ENCODE measurements at places on chromosomes 1 and 21.

DNA sequence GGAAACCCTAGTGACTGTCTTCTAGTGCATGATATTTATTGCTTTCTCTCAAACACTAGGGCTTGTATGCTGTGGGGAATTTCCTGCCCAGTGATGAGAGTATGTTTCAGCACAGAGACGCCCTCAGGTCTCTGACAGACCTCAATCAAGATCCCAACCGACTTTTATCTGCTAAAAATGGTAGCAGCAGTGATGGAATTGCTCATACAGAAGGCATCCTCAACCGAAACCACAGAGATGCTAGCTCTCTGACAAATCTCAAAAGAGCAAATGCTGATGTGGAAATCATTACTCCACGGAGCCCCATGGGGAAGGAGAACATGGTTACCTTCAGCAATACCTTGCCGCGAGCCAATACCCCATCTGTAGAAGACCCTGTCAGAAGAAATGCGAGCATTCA lies 41.3 kb downstream of the PLPPR4 start:
- no peak for DNase-seq

GRCh38 chr1:7960867-7961215 lies 670 bp upstream of the PARK7 start:
- DNase-seq, result no peak

DNA sequence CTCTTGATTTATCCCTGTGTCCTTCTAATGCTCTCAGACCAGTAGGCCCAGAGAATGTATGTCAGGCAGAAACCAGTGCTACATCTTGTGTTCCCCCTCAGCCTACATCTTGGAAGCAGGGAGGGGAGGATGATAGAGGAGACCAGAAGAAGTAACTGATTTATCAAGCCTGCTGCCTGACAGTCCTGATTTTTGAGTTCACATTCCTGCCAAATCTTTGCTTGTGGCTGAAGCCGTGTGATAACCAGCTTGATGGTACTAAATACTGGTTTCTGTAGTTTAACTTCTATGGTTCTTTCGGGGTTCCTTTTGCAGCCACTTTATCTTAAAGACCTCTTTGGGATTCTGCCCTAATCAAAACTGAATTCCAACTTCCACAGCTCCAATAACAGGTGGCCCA lies 59.7 kb upstream of the WDR26 start:
- no peak for DNase-seq

DNA sequence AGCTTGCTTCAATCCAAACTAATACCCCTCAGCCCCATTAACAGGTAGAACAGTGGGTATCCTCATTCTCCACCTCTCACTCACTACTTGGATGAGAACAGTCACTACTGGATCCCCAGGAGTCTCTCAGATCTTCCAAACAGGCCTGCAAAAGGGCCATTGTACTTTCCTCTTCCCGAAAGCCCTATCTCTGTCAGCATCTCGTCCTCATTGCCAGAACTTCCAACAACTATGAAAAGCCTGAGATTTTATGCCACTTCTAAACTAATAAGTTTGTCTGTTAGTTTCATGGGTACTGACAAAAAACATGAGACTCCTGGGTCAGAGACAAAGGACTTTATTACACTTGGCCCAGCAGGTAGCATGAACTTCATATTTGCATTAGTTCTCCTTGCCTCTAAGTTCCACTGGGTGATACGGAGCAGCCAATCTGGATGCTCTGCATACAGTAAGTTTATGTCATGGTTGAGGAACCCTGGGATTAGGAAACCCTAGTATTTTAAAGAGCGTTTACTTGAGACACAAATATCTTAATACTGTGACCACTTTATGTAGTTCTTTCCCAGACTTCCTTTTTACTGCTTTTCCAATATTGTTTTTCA lies 38.1 kb downstream of the VANGL2 start:
- no peak for DNase-seq

GRCh38 chr21:22871692-22872091 lies 1873.5 kb downstream of the NCAM2 start:
- DNase-seq, result no peak

DNA sequence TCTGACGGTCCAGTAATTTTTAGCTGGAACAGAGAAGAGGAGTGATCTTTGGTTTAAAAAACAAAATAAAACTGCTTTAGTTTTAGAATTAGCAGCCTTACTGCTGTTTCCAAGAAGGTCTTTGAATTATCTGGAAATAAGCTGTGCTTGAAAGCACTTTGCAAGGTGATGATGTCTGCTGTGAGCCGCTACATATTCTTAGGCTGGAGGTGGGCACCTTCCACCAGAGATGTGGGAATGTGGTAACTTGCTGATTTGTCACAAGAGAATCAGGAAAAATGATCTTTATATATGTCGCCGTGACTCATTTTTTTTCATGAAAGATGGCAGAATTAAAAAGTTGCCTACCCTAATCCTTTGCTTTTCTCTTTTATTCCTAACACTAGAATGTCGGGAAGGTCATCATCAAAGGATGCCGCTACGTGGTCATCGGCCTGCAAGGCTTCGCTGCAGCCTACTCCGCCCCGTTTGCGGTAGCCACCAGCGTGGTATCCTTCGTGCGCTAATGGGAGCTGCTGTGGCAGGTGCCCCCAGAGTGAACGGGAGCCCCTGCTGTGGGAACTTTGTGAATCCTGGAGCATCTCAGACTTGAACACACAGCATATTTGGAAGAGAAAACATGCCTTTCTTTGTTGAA lies 6.2 kb downstream of the C1orf115 start:
- no peak for DNase-seq

DNA sequence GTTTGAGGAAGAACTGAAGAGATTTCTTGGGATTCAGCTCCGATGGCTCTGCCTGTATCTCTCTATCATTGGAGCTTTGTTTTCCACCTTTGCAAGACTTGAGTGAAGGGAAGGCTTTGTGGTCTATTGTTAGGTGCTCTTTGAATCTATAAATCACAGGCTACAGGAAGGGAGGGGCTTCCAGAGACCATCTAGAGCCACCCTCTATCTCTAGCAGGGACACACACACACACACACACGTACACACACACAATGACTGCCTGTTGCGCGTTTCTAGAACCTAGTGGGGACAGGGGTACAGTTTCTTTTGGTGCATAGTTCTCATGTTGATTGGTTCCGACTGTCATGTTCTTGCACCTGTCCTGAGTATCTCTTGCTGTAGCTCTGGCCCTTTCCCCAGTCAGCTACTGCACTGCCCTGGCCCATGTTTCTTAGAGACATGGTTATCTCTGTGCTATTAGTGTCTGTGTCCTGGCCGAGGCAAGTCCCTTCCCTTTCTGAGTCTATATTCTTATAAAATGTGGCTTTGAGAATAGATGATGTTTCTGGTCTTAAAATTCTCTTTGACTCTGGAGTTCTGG lies 60.7 kb downstream of the MAN1C1 start:
- no peak for DNase-seq

- DNase-seq, result no peak
Measured at GRCh38 chr1:199089393-199090122, 450.7 kb downstream of the PTPRC start.

DNA sequence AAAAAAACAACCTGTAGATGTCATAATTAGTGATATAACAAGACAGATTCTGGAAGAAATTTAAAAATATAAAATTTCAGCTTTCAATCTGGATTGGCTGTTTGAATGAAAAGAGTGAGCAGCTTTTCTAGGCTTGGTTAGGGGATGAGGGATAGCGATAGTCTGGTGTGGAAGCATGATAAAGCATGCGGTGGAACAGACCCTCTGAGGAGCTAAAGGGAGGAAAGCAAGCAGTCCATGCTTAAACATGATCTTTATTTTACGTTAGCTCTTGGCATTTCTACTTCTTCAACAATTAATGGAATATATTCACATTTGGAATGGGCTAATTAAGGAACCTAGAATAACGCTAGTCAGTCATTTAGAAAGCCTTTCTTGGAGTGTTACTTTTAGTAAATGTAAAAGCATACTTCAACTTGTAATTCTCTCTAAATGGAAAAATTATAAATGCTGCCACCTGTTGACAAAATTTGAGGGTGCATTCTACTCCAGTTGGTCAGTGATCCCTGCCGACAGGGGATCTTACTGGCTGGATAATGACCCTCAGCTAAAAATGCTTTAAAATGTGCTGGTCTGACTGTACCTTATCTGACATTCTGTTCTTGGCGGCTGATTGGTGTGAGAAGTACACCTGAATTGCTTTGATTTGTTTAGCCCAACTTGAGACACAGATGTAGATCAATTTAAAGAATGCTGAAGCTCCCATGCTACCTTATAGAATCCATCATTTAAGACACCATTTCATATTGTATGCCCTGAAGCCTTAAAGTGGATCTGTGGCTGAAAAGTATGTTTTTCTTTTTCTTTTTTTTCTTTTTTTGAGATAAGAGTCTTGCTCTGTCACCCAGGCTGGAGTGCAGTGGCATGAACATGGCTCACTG lies 61.2 kb downstream of the AK4 start:
- DNase-seq, result peak; percentile 53

DNA sequence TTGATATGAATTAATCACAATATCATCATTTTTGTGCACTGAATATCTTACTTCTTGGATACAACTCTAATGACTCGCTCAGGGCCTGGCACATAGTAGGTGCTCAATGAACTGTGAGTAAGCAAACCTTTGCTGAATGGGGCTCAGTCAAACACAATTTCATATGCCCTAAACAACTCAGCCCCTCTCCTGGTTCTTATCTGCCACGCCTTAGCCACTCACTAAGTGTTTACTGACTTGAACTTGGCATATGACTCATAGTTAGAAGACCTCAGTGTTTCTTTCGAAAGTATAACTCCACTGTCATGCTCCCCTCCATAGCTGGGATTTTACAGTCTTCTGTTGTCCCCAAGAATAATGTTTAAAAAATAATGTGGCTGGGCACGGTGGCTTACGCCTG lies 4.8 kb upstream of the IFNLR1 start:
- DNase-seq, result no peak

DNA sequence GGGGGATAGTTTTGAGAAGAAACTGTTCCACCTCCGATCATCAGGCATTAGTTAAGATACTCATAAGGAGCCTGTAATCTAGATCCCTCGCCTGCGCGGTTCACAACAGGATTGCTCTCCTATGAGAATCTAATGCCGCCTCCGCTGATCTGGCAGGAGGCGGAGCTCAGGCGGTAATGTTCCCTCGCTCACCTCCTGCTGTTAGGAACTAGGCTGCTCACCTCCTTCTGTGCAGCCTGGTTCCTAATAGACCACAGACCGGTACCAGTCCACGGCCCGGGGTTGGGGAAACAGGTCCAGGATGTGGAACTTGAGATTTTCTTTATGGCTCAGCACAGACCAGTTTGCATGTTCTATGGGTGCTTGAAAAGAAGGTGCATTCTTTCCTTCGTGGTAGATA lies 27.2 kb upstream of the FAM3B start:
- no peak for DNase-seq

GRCh38 chr1:169245706-169246105 lies 121.9 kb downstream of the NME7 start:
- no peak for DNase-seq

GRCh38 chr1:179003512-179004066 lies 22.1 kb upstream of the FAM20B start:
- DNase-seq, result no peak

DNA sequence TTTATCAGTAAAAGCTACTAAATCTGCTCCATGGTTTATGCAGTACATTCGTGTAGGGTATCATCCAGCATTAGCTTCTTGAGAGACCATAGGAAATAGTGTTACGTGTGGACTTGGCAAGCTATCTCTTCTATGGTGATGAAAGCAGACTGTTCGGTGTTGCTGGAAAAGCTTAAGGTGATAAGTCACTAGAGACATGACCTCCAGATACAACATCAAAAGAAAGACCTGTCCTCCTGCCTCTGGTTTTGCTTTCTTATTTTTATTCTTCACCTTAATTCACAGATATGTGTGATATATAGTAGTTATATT lies 53.5 kb upstream of the S1PR1 start:
- no peak for DNase-seq

- DNase-seq, result no peak
Measured at GRCh38 chr1:21874778-21875547, 62.1 kb downstream of the HSPG2 start.

DNA sequence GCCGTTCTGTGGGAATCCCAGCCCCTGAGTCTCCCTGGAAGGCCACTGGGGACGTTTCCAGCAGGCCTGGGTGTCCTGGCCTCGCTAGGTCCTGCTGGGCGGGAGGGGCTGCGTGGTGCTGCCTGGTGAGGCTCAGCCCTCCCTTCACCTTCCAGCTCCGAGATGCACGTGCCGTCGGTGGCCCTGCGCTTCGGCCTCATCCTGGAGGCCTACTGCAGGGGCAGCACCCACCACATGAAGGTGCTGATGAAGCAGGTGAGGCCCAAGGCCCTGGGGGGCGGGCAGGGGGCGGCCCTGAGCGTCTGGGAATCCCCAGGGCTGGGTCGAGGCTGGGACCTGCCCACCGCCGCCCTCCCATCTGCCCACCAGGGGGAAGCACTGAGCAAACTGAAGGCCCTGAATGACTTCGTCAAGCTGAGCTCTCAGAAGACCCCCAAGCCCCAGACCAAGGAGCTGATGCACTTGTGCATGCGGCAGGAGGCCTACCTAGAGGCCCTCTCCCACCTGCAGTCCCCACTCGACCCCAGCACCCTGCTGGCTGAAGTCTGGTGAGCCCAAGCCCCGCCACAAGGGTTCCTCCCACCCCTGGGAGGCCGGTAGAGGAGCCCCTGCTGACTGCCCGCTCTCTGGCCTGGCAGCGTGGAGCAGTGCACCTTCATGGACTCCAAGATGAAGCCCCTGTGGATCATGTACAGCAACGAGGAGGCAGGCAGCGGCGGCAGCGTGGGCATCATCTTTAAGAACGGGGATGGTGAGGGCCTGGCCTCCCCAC lies 70.3 kb downstream of the PIK3CD start:
- DNase-seq, result peak; percentile 72

- DNase-seq, result no peak
Measured at GRCh38 chr1:223489439-223489838, 96.2 kb downstream of the CCDC185 start.

DNA sequence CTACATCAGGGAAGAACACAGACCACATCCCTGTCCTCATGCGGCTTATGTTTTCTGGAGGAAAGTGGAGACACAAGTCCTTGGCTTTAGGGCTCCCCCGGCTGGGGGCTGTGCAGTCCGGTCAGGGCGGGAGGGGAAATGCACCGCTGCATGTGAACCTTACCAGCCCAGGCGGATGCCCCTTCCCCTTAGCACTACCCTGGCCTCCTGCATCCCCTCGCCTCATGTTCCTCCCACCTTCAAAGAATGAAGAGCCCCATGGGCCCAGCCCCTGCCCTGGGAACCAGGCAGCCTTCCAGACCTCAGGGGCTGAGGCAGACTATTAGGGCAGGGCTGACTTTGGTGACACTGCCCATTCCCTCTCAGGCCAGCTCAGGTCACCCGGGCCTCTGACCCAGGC lies 45.5 kb downstream of the TNNT2 start:
- no peak for DNase-seq

- DNase-seq, result no peak
Measured at GRCh38 chr1:176029155-176029554, 177.9 kb downstream of the COP1 start.

DNA sequence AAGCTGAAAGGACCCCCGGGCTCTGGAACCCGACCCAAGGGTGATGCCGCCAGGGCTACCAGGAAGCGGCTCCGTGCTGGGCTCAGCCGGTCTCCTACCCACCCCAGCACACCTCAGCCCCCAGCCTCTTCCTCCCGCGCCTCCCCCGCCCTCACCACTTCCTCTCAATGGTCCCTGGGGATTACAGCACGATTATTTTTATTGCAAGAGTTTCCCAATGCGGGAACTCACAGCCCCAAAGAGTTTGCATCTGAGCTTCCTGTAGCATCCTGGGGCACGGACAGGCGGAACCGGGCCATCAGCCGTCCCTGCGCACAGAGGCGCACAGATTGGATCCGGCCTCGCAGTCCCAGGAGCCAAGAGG lies 8.7 kb upstream of the SLX9 start:
- no peak for DNase-seq

- no peak for DNase-seq
Measured at GRCh38 chr1:87132284-87132870, 196.3 kb upstream of the LMO4 start.

Data from frontal cortex (tissue), 4 donors.